ENCODE measurements at places on chromosomes 13 and 19.
A peak's percentile ranks its signal among the peaks of the same experiment; 100 is the strongest.

GRCh38 chr13:102100234-102100633, 301.6 kb downstream of the FGF14 start:
- no peak for DNase-seq

GRCh38 chr13:56349866-56350265, 790.9 kb upstream of the PRR20A start:
- no peak for DNase-seq

DNA sequence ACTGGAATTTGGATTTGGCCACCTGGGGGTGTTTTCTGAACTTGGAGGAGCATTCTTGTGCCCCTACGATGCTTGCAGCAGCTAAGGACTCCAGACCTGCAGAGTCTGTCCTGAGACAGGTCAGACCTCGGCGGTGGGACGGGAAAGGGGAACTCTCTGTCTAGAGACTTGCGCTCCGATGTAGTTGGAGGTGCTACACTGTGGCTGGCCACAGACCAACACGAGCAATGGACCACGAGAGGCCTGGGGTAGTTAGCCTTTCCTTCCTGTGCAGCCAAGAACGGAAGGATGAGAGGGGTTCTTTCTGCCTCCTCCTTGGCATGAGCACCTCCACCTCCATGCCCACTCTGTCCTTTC, 5.9 kb upstream of the GRAMD1A start:
- DNase-seq, result no peak

GRCh38 chr13:30481241-30481760, 15.6 kb upstream of the HMGB1 start:
- DNase-seq, result no peak

DNA sequence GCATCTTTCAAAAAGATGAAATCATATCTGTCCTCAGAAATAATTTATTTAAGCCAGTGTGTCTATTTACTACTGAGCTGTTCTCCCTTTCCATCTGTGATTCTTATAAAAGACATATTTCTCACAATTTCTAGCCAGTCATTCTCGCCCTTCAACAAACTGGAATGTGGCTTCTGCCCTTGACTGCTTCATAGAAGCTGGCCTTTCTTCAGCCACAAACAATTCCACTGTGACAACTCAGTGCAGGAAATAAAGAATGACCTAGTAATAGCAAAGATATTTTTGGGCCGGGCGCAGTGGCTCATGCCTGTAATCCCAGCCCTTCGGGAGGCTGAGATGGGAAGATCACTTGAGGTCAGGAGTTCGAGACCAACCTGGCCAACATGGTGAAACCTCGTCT, 655.5 kb downstream of the PCDH9 start:
- DNase-seq, result no peak

- DNase-seq, result no peak
These were observed 14.5 kb downstream of the STARD13 start for GRCh38 chr13:33270895-33271538.

DNA sequence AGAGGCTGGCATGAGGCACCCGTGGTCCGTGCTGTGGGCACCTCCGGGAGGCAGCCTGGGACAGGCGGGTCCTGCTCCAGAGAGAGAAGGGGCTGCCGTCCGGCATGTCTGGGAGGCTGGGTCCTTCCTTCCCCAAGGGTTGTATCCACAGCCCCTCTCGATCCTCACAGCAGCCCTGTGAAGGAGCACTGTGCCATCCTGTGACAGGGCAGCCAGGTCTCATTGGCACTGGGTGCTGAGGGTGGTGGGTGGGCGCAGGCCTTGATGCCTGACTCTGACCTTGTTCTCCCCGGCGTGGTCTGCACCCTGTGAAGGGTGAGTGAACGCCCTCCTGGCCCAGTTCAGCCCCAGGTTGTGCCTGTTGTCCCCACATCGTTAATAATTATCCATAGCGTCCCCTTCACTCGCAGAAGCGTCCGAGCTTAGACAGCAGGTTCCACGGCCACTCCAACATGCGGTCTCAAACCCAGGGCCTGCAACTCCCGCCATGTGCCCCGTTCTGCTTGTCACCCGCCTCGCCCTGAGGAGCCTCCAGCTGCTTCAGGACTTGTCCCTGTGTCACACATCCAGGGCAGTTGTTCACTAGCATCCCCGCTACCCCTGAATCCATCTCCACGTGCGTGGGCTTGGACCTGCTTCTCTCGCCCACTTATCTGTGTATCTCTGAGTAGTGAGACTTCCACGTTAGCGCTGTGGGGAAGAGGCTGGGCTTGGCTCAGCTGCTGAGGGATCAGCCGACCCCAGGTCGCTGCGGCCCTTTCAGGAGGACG, 10.6 kb downstream of the ATP11A start:
- DNase-seq, result no peak

DNA sequence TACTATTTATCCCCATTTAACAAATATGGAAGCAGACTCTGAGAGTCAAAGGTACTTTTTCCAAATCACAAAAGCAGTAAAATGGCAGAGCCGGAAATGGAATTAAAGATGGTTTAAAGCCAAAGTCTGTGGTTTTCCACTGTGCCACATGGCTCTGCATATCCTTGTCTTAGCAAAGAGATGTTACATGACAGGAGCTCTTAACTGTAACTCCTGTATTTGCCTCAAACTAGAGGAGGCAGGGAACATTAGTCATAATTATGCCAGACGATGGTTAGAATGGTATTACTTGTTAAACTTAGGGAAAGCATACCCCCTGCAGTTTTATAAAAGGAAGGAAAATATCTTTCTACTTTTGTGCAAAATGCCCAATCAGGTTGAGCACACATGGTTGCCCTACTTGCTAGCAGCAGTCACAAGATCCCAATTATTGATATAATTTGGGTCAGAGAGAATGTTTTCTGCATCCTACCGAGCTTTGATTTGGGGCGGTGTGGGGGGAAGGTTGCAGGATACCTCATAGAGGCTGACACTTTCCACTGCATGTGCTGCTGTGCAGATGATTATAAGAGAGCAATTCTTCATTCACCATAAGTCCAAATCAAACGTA, 42.0 kb upstream of the MAB21L1 start:
- DNase-seq, result no peak

- DNase-seq, result no peak
These were observed 1058.2 kb upstream of the PCDH20 start for GRCh38 chr13:62473944-62474237.

DNA sequence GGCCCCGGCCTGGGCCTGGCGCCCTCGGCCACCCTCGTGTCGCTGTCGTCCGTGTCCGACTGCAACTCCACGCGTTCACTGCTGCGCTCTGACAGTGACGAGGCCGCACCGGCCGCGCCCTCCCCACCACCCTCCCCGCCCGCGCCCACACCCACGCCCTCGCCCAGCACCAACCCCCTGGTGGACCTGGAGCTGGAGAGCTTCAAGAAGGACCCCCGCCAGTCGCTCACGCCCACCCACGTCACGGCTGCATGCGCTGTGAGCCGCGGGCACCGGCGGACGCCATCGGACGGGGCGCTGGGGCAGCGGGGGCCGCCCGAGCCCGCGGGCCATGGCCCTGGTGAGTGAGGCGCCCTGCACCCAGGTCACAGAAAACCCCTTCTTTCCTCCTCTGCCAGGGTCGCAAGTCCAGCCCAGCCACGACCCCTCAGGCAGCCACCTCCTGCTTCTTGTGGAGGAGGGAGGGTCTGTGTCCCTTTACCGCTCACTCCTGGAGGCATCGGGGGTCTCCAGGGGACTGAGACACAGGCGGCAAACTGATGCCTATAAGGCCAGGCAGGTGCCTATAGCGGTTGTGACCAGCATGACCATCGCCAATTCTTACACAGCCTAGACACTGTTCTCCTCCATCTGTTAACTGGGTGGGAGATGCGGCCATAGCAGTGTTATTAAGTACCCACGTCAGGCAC, 4.2 kb downstream of the TTC9B start:
- DNase-seq, result no peak

GRCh38 chr13:106919638-106920037, 351.7 kb upstream of the ARGLU1 start:
- no peak for DNase-seq

GRCh38 chr13:99738626-99739025, 232.9 kb downstream of the ZIC5 start:
- no peak for DNase-seq

- no peak for DNase-seq
These were observed 1550.8 kb upstream of the SLC10A2 start for GRCh38 chr13:104616990-104617389.

DNA sequence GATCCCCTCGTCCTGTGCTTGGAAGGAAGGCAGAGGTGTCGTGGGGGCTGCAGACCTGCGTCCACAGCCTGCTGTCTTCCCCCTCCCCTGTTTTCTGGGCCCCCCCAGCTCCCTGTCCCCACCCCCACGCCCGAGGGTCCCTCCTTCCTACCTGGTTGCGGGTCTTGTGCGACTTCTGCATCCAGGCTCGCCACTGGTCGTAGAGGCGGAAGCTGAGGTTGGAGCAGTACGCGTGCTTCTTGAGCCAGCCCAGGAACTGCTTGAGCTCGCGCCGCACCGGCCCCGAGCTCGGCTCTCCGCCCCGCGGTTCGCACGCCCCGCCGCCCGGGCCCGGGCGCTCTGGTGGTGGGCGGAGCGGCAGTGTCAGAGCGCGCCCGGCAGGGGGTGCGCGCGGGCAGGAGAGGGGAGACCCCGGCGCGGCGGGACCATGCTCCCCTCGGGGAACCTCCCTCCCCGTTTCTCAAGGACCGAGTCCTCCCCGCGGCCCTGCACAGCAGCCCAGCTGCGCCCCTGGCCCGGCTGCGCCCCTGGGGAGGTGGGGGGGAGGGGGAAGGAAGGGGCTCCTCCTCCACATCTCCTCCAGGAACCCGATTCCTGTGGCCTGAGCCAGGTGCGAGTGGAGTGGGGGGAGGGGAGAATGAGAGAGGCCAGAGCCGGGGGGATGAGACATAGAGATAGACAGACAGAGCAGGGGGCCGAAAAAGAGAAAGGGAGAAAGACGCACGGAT, 5.7 kb downstream of the REX1BD start:
- DNase-seq, result peak; percentile 70

- DNase-seq, result no peak
These were observed 466.3 kb downstream of the PCDH17 start for GRCh38 chr13:58097831-58098230.

- peak; percentile 16 for DNase-seq
These were observed 102.1 kb downstream of the INSR start for GRCh38 chr19:7191946-7192691.

DNA sequence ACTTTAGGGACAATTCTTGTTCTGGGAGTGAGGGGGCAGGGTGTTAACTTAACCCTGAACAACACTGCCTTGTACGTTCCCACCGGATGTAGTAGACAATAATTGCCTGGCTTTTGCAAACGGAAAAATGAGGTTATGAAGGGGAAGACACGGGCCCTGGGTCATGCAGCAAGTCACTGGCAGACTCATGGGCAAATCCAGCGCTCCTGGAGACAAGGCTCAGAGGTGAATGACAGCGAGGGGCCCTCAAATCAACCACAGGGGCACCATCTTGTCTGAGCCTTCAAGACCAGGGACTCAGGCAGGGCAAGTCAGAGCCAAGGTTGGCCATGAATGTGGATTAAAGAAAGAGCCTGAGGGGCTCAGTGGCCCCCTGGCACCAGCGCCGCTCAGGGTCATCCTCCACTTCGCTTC, 2.8 kb downstream of the RASA3 start:
- DNase-seq, result no peak

GRCh38 chr13:110902370-110902769, 12.5 kb downstream of the ANKRD10 start:
- no peak for DNase-seq

GRCh38 chr19:2051773-2052704, 995 bp upstream of the MKNK2 start:
- peak; percentile 24 for DNase-seq

- DNase-seq, result no peak
These were observed 42.7 kb downstream of the ADPRHL1 start for GRCh38 chr13:113410472-113411201.

DNA sequence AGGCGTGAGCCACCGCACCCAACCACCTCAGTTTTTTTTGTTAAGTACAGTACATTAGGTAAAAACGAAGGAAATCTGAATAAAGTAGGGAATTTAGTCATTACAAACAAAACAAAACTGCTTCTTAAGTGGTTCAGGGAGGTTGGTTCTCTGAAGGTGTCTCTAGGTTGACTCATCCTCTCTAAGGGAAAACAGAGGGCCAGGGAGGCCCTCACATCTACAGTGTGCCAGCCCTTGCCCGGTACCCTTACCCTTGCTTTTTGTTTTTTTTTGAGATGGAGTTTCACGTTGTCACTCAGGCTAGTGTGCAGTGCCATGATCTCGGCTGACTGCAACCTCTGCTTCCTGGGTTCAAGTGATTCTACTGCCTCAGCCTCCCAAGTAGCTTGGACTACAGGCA, 17.2 kb upstream of the JUND start:
- no peak for DNase-seq

DNA sequence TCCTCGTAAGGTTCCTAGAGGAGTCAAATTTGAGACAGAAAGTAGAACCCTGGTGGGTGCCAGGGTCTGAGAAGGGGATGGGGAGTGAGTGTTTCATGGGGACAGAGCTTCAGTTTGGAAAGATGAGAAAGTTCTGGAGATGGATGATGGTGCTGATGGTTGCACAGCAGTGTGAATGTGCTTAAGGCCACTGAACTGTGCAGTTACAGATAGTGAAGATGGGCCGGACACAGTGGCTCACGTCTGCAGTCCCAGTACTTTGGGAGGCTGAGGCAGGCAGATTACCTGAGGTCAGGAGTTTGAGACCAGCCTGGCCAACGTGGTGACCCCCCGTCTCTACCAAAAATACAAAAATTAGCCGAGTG, 917 bp downstream of the SPC24 start:
- no peak for DNase-seq

- DNase-seq, result no peak
These were observed 14.8 kb downstream of the GPALPP1 start for GRCh38 chr13:45004096-45004495.

- no peak for DNase-seq
These were observed 49.8 kb downstream of the VAV1 start for GRCh38 chr19:6822311-6822670.

- DNase-seq, result no peak
These were observed 86.2 kb downstream of the ANKRD10 start for GRCh38 chr13:110828705-110829104.

DNA sequence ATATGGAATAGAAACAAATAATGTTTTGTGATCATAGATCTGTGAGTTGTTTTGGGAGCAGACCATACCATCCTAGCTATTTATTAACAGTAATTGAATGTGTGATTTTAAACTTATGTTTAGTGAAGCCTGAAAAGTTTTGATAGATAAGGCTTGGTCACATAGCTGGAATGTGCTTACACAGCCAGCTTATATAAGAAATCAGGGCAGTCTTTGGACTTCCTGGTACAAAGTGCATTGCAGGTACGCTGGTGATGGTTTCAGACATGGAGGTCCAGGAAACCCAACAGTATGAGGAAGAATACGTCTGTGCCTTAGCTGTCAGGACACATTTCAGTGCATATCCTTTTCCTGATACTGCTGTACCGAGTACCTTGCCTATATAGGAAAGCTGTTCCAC, 2316.2 kb upstream of the PCDH20 start:
- DNase-seq, result no peak

- DNase-seq, result no peak
These were observed 90.5 kb downstream of the STARD13 start for GRCh38 chr13:33194820-33195692.

GRCh38 chr19:15463861-15464371, 428 bp downstream of the RASAL3 start:
- peak; percentile 71 for DNase-seq

GRCh38 chr13:44448373-44448772, 74.7 kb downstream of the SERP2 start:
- DNase-seq, result no peak

GRCh38 chr13:95620030-95620824, 24.3 kb downstream of the DZIP1 start:
- no peak for DNase-seq

Measured in activated T-cell treated with anti-CD3 and anti-CD28 coated beads for 1 hour (primary cell).